ENCODE measurements at places on chromosomes 12 and 14.

- no peak overlapping the region for H3K27ac ChIP-seq
- DNase-seq: no peak
- H3K27me3 ChIP-seq: no peaks in the 10 kb centered on the region
- no peaks in the 10 kb centered on the region for H3K4me1 ChIP-seq
- no peak overlapping the region for H3K4me3 ChIP-seq
Observed at GRCh38 chr14:31166271-31166561, 41.4 kb downstream of the HECTD1 start.

DNA sequence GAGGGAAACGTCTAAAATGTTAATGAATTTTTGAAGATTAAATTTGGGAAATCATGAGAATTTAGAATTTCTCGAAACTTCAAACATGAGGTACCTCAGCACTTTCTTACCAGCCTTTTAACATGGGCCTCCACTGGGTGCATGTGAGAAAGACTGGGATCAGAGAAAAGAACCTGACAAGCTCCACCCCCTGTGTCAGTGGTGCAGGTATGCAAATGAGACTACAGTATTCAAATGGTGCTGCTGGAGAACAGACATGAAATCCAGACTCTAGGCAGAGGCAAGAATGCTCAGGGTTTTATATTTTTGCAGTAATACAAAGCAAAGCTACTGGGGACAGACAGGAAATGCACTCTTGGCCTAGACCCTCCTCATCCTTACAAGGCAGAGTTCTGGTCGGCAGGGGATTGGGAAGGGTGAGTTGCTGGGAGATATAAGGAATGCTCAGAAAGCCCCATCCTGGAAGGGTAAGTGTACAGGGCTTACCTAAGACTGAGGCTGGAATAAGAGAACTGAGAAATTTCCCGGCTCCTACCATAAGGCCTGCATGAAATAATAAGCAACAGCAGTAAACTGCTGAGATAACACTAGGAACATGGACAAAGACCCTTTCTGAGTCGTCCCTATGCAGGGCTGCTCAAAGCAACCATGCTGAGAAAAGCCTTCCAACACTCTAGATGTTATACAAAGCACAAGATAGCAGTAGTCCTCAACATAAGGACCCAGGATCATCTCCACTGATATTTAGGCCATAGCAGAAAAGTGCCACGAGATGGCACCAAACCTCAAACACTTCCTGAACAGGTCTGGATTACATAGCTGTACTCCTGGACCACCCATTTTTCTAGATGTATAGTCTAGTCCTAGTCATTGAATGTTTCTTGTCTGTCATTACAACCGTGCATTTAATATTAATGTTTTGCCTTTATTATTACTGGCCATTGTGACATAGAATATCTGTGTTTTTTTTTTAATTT, 260.8 kb downstream of the RASSF9 start:
- no peak overlapping the region for H3K27ac ChIP-seq
- H3K36me3 ChIP-seq: no peaks in the 10 kb centered on the region
- DNase-seq: peak; percentile 41
- no peak overlapping the region for H3K4me3 ChIP-seq

GRCh38 chr12:64452559-64453329, 824 bp downstream of the TBK1 start:
- no peak for DNase-seq
- peak overlapping the region; percentile 68 for H3K4me3 ChIP-seq
- no peaks in the 10 kb centered on the region for H3K4me1 ChIP-seq
- no peaks in the 10 kb centered on the region for H3K36me3 ChIP-seq

- H3K4me1 ChIP-seq: no peaks in the 10 kb centered on the region
- H3K27me3 ChIP-seq: no peaks in the 10 kb centered on the region
- H3K27ac ChIP-seq: no peak overlapping the region
- H3K4me3 ChIP-seq: no peak overlapping the region
- no peaks in the 10 kb centered on the region for H3K36me3 ChIP-seq
Observed at GRCh38 chr12:22312336-22312735, 22.2 kb downstream of the ST8SIA1 start.

DNA sequence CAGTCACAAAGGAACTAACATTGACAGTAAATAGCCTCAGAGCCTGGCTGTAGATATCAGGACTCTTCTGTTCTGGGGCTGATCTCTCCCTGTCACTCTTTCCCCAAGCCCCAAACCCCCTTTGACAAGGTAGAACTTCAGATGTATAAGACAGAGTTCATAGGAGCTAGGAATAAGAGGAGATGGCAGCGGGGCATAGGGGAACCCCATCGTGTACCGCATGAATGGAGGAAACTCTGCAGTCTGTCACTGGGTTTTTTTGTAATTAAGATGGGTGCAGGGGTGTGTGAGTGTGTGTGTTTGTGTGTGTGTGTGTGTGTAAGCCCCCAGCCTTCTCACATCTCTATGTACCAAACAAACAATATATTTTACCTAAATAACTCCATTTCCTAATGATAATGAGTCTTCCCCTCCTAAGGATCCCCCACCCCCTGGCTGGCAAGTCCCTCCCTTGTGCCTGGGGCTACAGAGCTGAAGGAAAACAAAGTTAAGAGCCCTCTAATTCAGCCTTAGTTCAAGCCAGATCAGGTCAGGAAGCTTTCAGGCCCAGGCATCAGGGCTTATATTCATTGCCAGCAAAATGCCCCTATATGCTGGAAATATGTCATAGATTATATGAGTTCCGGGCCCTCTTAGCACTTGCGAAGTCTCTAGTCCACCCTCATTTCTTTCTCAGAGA, 9.1 kb upstream of the HOXC4 start:
- no peak overlapping the region for H3K4me3 ChIP-seq
- H3K4me1 ChIP-seq: peaks cover 2% of the 10 kb centered on the region
- DNase-seq: no peak
- peaks cover 97% of the 10 kb centered on the region for H3K27me3 ChIP-seq
